ENCODE measurements at places on chromosomes 7 and 10.
A peak's percentile ranks its signal among the peaks of the same experiment; 100 is the strongest.

- no peak for DNase-seq
Observed at GRCh38 chr10:111648046-111648445, 535.5 kb downstream of the GPAM start.

DNA sequence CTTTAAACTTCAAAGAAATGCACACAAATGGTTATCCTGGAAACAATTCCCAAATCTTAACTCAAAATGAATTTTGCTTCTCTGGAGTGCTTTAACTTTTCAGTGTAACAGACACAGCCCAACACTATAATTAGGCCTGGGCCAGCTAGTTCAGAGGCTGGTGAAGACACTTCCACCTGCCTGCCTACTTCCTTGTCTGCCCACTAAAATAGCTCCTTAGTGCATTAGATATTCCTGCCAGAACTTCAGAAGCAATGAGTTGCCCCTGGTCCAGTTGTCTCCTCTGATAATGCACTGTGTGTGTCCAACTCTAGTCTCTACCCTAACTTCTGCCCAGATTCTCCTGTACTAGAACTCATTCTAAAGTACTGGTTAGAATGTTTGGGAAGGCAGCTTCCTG is 150.9 kb upstream of the PRSS58 start:
- DNase-seq, result no peak

DNA sequence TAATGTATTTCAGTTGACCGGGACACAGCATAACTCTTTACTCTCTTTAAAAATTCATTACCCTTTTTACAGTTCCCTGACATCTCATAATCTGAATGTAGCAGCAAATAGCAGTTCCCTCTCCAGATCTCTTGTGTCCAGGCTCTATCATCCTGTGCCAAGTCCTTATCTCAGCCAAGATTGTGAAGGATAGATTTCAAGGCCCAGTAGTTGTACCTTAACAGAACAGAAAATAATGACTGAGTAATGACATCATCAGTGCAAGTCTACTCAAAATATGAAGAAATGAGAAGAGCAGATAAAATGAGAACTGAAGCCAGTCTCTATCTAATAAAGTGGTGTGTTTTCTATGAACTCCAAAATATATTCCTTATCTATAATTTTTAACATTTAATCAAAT is 92.6 kb downstream of the TFEC start:
- no peak for DNase-seq

GRCh38 chr7:137816696-137817320 is 30.0 kb downstream of the DGKI start:
- no peak for DNase-seq

GRCh38 chr10:3926258-3926657 is 141.2 kb upstream of the KLF6 start:
- DNase-seq, result no peak

GRCh38 chr7:13093160-13093559 is 405.7 kb downstream of the ARL4A start:
- no peak for DNase-seq

- peak; percentile 22 for DNase-seq
Observed at GRCh38 chr7:50164559-50165170, 71.6 kb upstream of the ZPBP start.

DNA sequence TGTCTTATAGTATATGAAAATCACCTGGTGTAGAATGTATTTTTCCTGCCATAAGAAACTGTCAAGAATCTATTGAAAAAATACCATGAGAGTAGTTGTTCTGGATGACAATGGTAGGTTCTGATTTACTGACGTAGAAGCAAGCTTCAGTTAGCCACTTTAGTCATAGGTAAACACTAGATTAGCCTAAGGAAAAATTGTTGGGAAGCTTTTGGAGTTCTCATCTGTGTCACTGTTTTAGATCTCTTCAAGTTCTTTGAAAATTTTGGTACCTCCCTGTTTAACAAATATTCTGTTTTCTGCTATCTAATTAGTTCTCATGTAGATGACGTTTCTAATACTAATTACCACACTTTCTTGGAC is 131.8 kb downstream of the ADK start:
- DNase-seq, result no peak

GRCh38 chr7:37908221-37908788 is 8.3 kb downstream of the SFRP4 start:
- DNase-seq, result no peak

- no peak for DNase-seq
Observed at GRCh38 chr10:727162-727790, 37.8 kb upstream of the DIP2C start.

- DNase-seq, result no peak
Observed at GRCh38 chr7:49014870-49015269, 90.5 kb downstream of the CDC14C start.

- no peak for DNase-seq
Observed at GRCh38 chr10:61987537-61987936, 86.0 kb downstream of the ARID5B start.

- DNase-seq, result no peak
Observed at GRCh38 chr10:103180491-103180890, 12.6 kb downstream of the NT5C2 start.

GRCh38 chr7:2689343-2689847 is 1.4 kb downstream of the AMZ1 start:
- no peak for DNase-seq

DNA sequence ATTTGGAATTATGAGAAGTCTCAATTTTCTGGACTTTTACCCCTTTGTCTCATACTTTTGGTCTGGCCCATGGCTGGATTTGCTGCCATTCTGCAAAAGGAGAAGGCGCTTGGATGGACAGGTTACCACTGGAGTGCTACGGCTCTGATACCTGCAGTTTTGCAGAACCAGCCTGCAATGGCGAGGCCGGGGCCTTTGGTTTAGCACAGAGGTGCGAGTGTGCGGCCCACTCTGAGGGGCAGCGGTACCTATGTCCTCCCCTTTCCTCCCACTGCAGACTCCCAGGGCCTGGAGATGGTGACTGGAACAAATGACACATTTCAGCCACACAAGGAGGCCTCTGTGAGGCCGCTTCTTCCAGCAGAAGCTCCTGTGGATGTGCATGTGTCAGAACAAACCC is 11.9 kb downstream of the ZNF777 start:
- no peak for DNase-seq

DNA sequence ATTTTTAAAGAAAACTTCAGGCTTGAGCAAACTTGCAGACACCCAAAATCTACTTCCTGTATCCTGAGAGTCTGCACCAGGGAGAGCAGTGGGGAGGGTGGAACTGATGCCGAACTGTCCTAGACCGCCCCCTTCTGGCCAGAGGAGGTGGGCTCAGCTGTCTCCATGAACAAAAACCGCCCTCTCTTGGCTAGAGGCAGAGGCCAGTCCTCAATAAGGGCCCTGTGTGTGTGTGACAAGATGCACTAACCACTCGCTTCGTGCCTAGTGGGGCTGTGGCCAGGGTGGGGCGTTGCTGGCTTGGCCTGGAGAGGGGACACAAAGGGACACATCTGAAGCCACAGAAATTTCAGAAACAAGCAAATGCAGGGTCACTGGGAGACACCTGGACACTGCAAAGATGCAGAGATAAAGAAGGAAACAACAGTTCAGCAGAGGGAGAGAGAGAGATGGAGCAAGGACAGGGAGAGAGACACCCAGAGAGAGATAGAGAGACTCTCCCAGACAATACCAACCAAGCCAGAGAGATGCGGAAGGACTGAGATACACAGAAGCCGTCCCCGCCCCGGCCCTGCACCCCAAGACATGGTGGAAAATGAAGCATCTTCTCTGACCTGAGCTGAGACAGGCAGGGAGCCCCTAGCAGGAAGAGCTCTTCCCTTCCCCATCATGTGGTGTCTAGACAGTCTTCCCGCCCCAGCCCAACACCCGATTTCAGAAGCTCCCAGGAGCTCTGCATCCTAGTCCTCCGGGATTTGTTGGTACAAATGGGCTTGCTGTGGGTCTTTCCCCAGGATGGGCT is 22.7 kb upstream of the FXYD4 start:
- peak; percentile 77 for DNase-seq

GRCh38 chr10:11799736-11800080 is 23.4 kb upstream of the PROSER2 start:
- no peak for DNase-seq

DNA sequence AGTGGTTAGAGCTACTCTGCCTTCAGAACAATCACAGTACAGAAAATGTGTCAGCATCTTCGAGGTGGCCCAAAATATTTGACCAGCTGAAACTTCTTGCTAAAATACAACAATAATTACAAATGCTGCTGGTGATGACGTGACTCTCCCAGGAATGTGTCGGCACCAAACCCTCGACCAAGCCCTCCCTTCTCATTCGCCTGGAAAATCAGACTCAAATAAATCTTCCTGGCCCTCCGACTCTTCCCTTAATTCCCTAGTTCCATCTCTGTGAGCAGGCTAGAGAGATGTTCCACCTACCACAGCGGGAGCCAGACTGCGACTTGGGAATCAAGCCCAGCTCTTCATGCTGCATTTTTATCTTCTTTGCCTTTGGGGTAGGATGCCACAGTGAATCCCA is 4.1 kb downstream of the PRSS2 start:
- no peak for DNase-seq

- no peak for DNase-seq
Observed at GRCh38 chr10:122237331-122237990, 33.6 kb upstream of the BTBD16 start.

GRCh38 chr10:132666705-132667341 is 119.1 kb downstream of the NKX6-2 start:
- no peak for DNase-seq

GRCh38 chr7:150983893-150984368 is 5.8 kb upstream of the KCNH2 start:
- DNase-seq, result no peak

DNA sequence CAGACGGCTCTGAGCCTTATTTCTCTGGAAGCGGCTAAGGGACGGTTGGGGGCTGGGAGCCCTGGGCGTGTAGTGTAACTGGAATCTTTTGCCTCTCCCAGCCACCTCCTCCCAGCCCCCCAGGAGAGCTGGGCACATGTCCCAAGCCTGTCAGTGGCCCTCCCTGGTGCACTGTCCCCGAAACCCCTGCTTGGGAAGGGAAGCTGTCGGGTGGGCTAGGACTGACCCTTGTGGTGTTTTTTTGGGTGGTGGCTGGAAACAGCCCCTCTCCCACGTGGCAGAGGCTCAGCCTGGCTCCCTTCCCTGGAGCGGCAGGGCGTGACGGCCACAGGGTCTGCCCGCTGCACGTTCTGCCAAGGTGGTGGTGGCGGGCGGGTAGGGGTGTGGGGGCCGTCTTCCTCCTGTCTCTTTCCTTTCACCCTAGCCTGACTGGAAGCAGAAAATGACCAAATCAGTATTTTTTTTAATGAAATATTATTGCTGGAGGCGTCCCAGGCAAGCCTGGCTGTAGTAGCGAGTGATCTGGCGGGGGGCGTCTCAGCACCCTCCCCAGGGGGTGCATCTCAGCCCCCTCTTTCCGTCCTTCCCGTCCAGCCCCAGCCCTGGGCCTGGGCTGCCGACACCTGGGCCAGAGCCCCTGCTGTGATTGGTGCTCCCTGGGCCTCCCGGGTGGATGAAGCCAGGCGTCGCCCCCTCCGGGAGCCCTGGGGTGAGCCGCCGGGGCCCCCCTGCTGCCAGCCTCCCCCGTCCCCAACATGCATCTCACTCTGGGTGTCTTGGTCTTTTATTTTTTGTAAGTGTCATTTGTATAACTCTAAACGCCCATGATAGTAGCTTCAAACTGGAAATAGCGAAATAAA is 175.5 kb downstream of the RNF216 start:
- DNase-seq, result no peak

- no peak for DNase-seq
Observed at GRCh38 chr10:50390302-50390701, 139.0 kb upstream of the ASAH2 start.

DNA sequence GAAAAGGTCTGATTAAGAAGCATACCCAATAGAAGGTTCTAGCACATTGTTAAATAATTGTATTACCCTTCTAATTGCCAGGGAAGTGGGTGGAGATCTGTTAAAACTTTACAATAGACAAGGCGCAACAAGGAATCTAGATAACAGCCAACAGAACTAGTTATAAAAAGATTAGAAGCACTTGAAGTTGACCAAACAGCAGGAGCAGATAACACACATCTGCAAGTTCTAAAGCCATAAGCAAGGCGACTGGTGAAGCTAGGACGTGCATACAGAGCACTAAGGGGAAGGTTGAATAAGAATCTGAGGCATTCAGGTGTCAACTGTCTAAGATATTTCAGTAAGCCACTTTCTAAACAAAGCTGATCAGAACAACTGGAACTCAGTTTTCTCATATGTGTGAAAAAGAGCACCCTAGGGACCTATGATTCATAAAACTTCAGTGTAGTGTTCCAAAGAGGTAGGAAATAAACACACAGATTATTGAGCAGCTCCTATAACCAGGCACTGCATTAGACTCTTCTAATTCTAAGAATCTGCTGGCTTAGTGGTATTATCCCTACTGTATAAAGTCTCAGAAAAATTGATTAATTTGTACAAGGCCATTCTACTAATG is 111.2 kb downstream of the SAMD9 start:
- no peak for DNase-seq

DNA sequence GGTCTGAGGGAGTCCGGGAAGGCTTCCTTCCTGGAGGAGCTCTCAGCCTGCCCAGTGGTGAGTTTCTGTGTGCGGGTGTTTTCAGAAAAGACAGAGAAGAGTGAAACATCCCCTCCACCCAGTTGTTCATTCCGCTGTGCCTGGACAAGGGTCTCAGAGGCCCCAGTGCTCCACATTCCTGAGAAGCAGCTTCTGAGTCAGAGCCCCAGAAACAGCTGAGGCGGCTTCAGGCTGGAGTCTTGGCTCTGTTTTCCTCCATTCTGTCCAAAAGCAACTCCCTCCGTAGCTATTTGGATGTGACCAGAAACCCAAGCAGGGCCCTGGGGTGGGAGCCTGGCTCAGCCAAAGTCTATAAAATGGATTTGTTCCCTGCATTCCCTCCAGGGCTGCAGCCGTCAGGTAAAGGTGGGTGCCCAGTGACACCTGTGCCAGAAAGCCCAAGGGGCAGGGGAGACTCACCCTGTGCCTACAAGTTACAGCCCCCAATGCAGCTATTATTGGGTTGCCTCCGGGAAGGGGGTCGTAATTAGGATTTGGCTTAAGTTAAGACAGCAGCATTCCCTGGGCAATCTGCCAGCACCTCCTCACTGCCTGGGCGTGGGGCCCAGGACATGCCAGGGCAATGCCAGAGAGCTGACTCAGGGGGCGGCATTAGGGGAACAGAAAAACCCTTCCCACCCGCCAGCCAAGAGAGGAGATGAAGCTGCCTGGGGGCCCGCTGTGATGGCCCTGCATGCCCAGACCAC is 13.1 kb upstream of the CAMK2G start:
- DNase-seq, result no peak

- DNase-seq, result no peak
Observed at GRCh38 chr10:116611153-116611545, 9.6 kb upstream of the PNLIPRP2 start.

GRCh38 chr10:51879238-51879637 is 179.8 kb upstream of the CSTF2T start:
- no peak for DNase-seq

DNA sequence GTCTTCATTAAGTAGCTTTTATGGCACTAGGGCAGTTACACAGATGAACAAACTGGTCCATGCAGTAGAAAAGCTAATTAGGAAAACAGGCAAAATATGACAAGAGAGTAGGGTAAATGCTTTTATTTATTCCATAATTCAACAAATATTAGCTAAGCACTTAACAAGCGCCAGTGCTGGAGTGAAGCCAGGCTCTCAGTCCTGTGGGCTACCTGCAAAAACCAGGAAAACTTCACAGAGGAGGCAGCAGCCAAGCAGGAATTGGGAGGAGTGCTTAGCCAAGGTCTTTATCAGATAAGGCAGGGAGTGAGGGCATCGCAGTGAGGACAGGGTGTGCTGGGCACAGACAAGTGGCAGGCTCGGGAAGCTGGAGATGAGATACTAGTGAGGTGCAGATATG is 4.9 kb upstream of the KAT6B start:
- no peak for DNase-seq

- no peak for DNase-seq
Observed at GRCh38 chr10:75353183-75353582, 48.4 kb downstream of the ZNF503 start.
